Activated T-cell treated with anti-CD3 and anti-CD28 coated beads, Interleukin-2, amount 50 U/mL, for 4 hours (primary cell): ENCODE measurements at places on chromosomes 5 and 9.

- DNase-seq: no peak
These were observed 2.6 kb downstream of the EBF1 start for GRCh38 chr5:159096924-159097783.

- no peak for DNase-seq
These were observed 50.2 kb upstream of the SEMA4D start for GRCh38 chr9:89548071-89548638.

- no peak for DNase-seq
These were observed 54.1 kb upstream of the ABL1 start for GRCh38 chr9:130780865-130781504.

DNA sequence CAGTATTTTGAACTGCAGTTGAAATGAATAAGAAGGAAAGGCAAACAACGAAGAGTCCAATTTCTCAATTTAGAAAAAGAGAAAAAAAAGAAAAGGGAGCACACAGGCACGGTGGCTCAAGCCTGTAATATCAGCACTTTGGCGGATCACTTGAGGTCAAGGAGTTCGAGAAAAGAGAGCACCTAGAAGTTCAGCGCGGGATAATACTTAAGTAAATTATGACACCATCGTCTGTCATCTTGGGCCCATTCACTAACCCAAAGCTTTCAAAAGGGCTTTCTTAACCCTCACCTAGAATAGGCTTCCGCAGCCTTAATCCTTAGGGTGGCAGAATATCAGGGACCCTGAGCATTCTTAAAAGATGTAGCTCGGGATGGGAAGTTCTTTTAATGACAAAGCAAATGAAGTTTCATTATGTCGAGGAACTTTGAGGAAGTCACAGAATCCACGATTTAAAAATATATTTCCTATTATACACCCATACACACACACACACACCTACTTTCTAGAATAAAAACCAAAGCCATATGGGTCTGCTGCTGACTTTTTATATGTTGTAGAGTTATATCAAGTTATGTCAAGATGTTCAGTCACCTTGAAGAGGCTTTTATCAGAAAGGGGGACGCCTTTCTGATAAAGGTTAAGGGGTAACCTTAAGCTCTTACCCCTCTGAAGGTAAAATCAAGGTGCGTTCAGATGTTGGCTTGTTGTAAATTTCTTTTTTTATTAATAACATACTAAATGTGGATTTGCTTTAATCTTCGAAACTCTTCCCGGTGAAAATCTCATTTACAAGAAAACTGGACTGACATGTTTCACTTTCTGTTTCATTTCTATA is 602 bp upstream of the CD274 start:
- no peak for DNase-seq

GRCh38 chr5:99928490-99928889 is 606.7 kb upstream of the FAM174A start:
- DNase-seq: no peak

GRCh38 chr5:2902186-2902585 is 150.7 kb upstream of the IRX2 start:
- DNase-seq: no peak
